ENCODE measurements at places on chromosomes 11 and 22.

DNA sequence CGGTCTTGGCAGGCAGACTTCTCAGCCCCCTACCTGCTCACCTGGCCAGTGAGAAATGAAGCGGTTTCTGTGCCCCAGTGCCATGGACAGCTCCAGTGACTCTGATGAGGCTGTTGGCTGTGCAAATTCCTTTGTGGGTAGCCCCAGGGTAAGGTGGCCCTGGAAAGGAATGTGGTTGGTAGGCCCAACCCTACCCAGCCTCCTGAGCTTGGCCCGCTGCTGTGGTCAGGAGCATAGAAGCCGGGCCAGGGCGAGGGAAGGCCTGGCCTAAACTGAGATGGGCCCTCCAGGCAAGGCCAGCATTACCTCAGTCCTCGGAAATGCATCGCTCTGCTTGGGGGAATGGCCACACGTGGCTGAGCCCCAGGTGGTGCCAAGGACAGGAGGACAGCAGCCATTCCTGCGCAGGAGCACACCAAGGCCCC is 16.9 kb downstream of the DAGLA start:
- no peak for DNase-seq

GRCh38 chr11:13222285-13222684 is 55.3 kb upstream of the BMAL1 start:
- no peak for DNase-seq

GRCh38 chr11:134578807-134579723 is 167.0 kb upstream of the B3GAT1 start:
- DNase-seq: no peak

- no peak for DNase-seq
Measured at GRCh38 chr22:49119551-49119952, 708.1 kb downstream of the BRD1 start.

DNA sequence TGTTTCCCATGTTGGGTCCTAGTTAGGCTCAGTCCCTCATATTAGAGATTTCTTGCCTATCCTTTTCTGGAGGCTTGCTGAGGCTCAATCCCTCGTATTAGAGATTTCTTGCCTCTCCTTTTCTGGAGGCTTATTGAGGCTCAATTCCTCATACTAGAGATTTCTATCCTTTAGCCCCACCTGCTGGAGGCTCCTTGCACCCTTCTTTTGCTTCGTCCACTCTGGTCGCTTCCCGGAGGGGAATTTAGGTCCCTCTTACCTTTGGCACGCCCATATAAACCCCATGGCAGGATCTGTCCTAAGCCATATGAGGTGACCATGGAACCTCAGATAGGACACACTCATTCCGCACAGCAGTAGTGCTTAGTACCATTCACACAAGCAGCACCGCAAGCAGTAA is 15.9 kb downstream of the CYP2D6 start:
- DNase-seq: no peak

- no peak for DNase-seq
Measured at GRCh38 chr22:27323661-27324060, 477.9 kb downstream of the MN1 start.
